ENCODE measurements at places on chromosomes 2 and 18.

- no peak for DNase-seq
These were observed 103.9 kb upstream of the GULP1 start for GRCh38 chr2:188187726-188188125.

GRCh38 chr18:35348001-35348400 lies 3.8 kb upstream of the ZNF24 start:
- DNase-seq: no peak

- DNase-seq: no peak
These were observed 1.2 kb downstream of the RAPH1 start for GRCh38 chr2:203533676-203534591.

- no peak for DNase-seq
These were observed 637.8 kb upstream of the CHAC2 start for GRCh38 chr2:53129851-53130250.

GRCh38 chr2:66544258-66544657 lies 109.3 kb downstream of the MEIS1 start:
- DNase-seq: no peak

DNA sequence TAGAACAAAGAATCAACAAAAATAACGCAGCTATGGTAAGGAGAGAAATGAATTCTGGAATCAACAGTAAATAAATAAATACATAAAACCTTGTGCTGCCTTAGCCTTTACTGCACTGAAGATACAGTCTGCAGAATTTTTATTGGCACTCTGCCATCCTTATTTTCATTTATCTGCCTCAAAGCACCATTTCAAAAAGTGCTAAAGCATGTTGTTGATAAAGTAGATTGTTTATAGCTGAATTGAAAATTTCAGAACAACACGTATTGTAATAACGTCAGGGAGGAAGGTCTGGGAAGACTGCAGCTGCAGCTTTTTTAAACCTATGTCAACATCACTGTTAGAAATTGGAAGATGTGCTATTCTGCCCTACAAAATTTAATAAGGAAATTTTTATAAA lies 787.2 kb downstream of the PLCL1 start:
- no peak for DNase-seq

GRCh38 chr2:19043893-19044292 lies 314.5 kb downstream of the OSR1 start:
- no peak for DNase-seq

GRCh38 chr2:31693882-31694281 lies 113.1 kb upstream of the SRD5A2 start:
- DNase-seq: no peak

DNA sequence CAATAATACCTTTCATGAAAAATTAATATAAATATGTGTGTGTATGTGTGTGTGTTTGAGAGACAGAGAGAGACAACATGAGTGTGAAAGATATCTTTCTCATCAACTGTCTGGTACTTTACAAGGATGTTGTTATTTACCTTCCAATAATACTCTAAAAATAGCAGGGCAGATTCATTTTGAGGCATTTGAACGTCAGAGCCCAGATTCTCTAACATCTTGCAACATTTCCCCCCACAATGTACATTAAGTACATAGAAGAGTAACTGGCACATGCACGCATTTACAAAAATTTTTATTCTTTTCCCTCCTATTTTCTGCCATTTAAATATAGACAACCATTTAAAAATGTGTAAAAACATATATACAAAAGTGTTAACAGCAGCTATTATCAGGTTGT lies 100.9 kb downstream of the PID1 start:
- DNase-seq: no peak

GRCh38 chr2:102520801-102521200 lies 47.8 kb downstream of the SLC9A4 start:
- no peak for DNase-seq

DNA sequence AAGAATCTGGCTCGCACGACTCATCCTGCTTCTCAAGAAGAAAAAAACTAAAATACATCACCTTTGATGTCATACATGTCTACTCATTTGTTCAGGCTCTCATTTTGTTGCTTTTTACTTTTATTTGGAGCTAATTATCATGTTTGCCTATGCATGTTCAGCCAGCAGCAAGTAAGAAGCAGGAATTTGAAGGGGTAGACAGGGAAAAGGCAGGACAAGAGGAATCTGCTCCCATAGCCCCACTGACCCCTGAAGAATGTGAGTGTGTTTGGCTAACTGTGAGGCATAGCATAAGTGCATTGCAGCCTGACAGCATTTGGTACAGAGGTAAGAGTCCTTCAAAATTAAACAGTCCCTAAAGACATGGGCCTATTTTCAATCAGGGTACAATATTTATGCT lies 72.7 kb downstream of the NYAP2 start:
- no peak for DNase-seq

GRCh38 chr2:135386993-135387392 lies 144.0 kb downstream of the ZRANB3 start:
- no peak for DNase-seq
